ENCODE measurements at places on chromosomes 2 and 18.
A peak's percentile ranks its signal among the peaks of the same experiment; 100 is the strongest.

- no peak for DNase-seq
Measured at GRCh38 chr2:29014331-29014730, 33.2 kb downstream of the TOGARAM2 start.

DNA sequence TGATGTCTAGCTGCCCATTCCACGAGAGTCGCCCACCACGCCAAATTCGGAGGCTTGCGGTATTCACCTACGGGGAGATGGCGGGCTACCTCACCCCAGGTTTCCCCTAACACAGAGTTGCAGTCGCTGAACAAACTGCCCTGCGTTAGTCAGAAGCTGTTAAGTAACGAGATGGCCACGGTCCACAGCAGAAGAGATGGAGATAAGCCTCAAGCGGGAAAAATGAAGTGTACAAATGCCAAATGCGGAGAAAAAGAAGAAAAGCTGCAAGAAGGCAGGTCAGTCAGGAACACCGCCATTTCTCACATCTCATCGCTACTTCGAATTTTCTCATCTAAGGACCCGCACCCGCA lies 425 bp downstream of the ASB3 start:
- DNase-seq, result peak; percentile 17

- DNase-seq, result no peak
Measured at GRCh38 chr2:105617631-105618350, 126.9 kb upstream of the NCK2 start.

GRCh38 chr2:159362816-159363251 lies 76.3 kb upstream of the WDSUB1 start:
- no peak for DNase-seq

- DNase-seq, result no peak
Measured at GRCh38 chr18:43442571-43442970, 165.3 kb upstream of the SYT4 start.

All from effector CD4-positive, alpha-beta T cell (primary cell).